ELR (cell line): ENCODE measurements at places on chromosomes 2 and 18.

- DNase-seq, result no peak
These were observed 26.9 kb downstream of the DNAH7 start for GRCh38 chr2:196041786-196042185.

DNA sequence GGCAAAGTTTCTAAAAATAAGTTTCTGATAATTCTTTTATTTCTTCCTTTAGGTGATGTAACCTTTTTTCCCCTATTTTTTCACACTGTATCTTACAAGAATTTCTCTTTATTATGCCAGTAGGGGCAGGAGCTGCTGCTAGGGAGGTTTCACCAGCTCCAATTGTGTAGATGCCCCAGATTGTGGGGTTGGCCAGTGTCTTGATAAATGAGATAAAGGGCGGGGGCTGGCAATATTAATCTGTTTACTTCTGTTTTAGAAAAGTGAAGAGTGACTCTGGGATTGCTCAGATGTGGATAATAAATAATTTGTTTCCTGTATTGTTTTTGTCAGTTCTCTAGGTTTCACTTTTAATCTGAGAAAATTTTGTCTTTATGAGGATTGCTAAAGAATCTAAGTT, 190.4 kb downstream of the MC4R start:
- no peak for DNase-seq

DNA sequence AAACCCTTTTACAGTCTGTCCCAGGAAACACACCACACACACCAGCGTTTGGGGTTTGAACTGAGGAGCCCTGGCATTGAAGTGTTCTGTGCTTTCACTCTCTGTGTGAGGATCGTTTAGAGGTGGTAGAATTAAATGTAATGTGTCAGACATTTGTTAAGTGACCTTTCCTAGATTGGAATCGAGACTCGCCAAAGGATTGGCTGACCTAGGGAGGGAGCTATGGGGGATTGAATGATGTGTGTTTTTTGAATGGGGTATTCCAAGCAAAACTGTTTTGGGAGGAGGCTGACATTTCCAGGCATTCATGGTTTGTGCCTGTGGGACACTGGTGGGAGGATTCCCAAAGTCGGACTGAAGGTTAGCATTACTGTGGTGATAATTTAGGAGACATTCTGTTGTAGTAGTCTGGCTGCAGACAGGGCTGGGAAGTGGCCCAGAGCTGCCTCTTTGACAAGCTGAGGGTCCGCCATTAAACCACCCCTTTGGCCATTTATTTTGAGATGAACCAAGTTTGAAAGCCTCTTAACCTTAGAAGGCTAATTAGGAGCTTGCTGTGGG, 1.7 kb downstream of the MYO1B start:
- peak; percentile 41 for DNase-seq

DNA sequence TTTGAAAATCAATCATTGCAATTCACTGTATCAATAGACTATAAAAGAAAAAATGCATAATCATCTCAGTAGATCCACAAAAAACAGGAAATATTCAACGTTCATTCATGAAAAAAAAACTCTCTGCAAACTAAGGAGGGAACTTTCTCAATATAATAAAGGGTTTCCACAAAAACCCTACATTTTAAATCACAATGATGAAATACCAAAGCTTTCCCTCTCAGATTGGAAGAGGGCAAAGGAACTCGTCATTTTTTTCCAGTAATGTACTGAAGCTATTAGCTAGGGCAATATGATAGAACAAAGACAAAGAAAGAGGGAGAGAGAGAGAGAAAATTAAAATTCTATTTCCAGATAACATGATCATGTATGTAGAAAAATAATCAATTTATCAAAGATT, 167.1 kb upstream of the RBMS1 start:
- DNase-seq, result no peak

DNA sequence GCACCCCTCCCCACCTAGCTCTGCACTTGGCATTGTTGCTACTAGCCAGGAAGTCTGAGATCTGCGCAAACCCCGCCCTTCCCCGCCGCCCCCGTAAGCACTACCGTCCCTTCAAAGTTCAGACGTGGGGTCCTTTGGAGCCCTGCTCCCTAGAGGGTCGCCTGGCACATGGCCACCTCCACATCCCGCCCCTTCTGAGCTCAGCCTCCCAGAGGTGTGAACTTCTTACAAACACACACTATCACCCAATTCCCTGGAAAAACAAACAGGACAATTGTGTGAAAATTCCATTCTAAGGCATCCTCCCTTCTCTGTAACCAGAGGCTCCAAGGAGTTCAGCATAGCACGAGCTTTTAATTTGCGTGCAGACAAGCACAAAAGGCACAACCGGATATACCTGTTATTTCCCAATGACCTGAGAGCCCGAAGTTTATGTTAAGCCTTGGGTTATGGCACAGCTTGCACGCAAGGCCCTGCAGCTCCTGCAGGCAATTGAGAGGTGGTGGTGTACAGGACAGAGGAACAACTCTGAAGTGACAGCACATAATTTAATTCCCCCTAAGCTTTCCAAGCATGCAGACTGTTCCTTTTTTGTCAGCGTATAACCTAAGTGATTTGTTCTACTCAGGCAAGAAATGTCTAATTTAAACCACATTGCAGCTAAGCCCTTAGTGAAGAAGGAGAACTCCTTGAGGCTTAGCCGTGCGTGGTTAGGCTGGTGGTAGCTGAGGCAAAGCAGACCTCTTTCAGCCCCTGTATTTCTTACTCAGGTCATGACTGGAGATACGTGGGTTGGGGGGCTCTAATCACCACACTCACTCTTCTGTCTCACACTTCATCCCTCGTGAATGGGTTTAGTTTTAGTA, 20.3 kb upstream of the CYP1B1 start:
- DNase-seq, result peak; percentile 42

DNA sequence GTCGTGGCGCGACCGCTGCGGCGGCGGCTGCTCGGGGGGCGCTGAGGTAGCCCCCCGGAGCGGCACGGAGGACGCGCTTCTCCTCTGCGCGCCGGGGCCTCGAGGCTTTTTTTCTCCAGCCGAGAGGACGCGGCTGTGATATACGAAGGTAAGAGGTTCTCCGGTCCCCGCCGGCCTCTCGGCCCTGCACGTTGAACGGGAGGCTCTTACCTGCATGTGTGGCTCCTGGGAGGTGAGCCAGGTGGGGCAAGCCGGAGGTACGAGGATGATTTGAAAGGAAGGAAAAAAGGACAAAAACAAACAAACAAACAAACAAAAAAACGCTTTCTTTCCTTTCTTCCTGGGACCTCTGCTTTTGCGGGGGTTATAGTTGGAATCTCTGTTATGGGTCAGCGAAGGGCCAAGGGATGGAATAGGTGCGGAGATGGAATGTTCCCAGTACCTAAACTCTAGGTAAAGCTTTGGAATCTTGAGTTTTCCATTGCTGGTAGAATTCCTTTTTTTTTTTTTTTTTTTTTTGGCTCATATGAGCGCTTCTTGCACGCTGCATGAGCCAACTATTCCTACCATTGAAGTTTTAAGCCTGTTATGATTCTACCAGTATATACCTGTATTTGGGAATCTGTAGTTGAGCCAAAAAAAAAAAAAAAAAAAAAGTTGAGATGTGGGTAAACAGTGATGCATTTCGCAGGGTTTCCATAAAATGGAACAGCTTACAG, 674 bp downstream of the PTPN4 start:
- DNase-seq, result no peak

- DNase-seq, result no peak
These were observed 371.6 kb upstream of the SLC8A1 start for GRCh38 chr2:40823478-40823877.

DNA sequence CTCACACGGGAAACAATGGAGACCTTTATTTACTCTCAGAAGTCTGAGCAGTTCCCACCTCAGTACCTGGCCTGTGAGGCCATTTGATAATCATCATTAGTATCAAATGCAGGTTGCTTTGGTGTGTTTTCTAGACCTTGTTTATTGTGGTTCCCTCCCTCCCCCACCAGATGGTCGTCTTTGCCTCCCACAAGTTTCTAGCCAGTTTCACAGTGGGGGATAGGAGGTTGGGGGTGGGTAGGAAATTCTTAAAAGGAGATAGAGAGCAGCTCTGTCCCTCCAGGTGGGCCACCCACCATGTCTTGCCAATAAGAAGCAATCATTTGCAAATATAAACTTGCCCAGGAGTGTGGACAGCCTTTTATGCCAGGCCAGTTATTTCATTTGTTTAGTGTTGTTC, 31.3 kb downstream of the SETBP1 start:
- DNase-seq, result no peak

GRCh38 chr18:14189858-14190257, 57.6 kb upstream of the ZNF519 start:
- DNase-seq, result peak; percentile 49
